ENCODE measurements at places on chromosomes 13 and 19.

DNA sequence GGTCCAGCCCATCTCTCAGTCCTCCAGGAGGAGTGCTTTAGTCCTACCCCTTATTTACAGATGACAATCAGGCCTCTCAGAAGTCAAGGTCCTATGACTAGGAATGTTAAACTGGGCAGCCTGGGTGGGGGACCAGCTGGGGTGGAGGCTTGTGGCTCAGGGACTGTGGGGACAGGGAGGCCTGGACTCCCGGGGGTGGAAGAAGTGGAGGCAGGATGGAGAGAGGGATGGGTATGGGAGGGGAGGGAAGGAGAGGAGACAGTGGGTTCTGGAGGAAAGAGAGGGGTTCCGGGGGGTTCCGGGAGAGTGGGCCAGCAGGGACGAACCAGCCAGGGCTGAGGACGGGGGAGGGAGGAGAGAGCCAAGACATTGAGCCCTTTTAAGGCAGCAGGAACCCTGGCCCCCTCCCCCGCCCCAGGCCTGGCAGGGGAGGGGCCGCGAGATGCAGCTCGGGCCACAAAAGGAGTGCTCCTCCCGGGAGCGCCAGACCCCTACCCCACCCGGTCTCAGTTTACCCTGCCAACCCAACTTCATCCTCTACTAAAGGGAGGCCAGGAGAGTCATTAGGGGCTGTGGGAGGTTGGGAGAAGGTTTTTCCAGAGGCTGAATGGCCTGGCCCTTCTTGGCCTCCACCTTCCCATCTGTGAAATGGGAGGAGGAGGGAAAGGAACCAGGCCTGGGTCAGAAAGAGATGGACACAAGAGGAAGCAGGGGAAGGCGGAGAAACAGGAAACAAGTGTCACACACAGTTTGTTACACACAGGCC, 1.7 kb downstream of the DMPK start:
- H3K27ac ChIP-seq = peak overlapping the region; percentile 8
- H3K36me3 ChIP-seq = peaks cover 16% of the 10 kb centered on the region

- peak; percentile 85 for DNase-seq
- H3K36me3 ChIP-seq = no peaks in the 10 kb centered on the region
- H3K27ac ChIP-seq = no peak overlapping the region
- no peak overlapping the region for H3K4me3 ChIP-seq
Measured at GRCh38 chr19:45927565-45928261, 13.1 kb upstream of the NANOS2 start.

- no peak overlapping the region for H3K27ac ChIP-seq
- H3K4me1 ChIP-seq = no peaks in the 10 kb centered on the region
- H3K4me3 ChIP-seq = no peak overlapping the region
- DNase-seq = no peak
Measured at GRCh38 chr19:2213799-2214198, 22.3 kb downstream of the PLEKHJ1 start.

DNA sequence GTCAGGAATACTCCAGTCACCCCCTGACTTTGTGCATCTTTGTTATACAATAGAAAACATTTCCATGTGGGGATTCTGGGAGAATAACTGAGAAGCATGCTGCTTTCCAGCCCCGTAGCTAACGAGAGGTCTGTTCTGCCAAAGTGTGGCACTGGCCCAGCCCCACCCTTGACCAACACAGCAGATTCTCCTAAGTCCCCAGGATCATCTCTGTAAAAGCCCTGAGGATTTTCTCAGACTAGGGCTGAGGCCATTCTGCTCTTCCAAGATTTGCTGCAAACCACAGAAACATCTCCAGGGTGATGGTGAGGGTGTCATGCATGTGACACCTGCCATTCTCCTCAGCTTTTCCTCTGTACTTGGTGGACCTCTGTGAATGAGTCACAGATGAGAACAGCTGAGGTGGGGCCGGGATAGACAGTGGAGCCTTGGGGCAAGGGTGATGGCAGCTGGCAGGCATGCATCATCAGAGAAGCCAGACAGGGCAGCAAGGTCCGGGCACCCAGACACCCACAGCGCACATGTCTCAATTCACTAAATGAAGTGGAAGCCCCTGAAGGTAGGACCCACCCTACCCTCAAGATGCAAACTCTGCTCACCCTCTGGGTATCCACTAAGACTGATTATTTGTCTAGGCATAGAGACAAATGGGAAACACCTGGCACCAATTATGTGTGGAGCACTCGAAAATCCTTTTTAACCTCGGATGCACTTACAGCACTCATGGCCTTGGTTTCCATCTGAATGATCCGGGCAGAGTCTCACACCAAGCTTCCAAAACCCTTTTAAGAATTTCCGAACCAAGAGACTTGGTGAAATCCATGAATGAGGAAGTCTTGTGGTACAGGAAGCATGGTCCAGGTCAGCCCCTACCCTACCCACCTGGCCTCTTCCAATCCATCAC, 20.1 kb upstream of the DOCK9 start:
- H3K27ac ChIP-seq = peak overlapping the region; percentile 61
- H3K36me3 ChIP-seq = no peaks in the 10 kb centered on the region
- H3K4me3 ChIP-seq = no peak overlapping the region

GRCh38 chr13:74000876-74001275, 133.3 kb downstream of the KLF12 start:
- no peak for DNase-seq
- no peaks in the 10 kb centered on the region for H3K27me3 ChIP-seq
- no peaks in the 10 kb centered on the region for H3K4me1 ChIP-seq
- H3K36me3 ChIP-seq = no peaks in the 10 kb centered on the region

DNA sequence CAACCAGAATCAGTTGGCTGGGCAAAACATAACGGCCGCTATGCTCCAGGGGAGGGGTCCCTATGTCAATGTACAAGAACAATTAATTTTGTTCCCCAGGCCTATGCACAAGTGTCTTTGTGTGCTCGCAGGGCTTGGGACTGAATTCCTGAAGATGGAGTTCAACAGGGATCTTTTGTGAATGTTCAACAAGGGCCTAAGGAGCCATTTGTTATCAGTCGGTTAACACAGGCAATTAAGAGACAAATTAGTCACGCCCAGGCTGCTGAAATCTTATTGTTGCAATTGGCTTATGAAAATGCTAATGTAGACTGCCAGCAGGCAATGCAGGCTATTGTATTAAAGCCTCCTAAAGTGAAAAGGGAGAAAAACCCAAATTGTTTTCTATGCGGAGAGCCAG, 117.5 kb downstream of the ZNF429 start:
- no peaks in the 10 kb centered on the region for H3K4me1 ChIP-seq
- DNase-seq = no peak
- no peaks in the 10 kb centered on the region for H3K27me3 ChIP-seq
- H3K4me3 ChIP-seq = no peak overlapping the region

GRCh38 chr19:10549733-10550132, 6.0 kb downstream of the ATG4D start:
- H3K36me3 ChIP-seq = peaks cover 62% of the 10 kb centered on the region
- no peak for DNase-seq
- H3K4me1 ChIP-seq = peaks cover 6% of the 10 kb centered on the region
- H3K4me3 ChIP-seq = no peak overlapping the region
- no peaks in the 10 kb centered on the region for H3K27me3 ChIP-seq

DNA sequence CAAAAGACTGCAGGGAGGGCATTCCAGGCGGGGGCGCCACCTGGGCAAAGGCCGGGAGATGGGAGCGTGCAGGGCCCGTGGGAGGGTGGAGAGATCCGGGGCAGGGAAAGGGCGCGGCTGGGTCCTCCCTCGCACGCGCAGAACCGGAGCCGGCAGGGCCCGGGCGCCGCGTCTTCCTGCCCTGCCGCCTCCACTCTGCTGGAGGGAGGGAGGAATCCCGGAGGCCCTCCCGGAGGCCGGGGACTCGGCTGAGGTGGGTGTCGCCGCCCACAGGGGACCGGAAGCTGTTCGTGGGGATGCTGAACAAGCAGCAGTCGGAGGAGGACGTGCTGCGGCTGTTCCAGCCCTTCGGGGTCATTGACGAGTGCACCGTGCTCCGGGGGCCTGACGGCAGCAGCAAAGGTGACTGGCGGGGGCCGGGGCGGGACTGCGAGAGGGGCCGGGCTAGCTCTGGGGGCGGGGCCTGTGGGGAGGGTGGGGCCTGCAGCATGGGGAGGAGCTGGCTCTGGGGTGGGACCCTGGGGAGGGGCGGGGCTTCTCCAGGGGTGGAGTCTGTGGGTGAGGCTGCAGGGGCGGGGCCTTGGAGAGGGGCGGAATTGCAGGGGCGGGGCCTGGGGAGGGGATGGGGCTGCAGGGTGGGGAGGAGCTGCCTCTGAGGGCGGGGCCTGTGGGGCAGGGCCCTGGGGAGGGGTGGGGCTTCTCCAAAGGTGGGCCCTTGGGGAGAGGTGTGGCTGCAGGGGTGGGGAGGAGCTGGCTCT, 51.3 kb downstream of the CELF5 start:
- no peak overlapping the region for H3K27ac ChIP-seq
- H3K4me1 ChIP-seq = peaks cover 4% of the 10 kb centered on the region
- H3K4me3 ChIP-seq = no peak overlapping the region
